ENCODE measurements at places on chromosomes 16 and 17.

DNA sequence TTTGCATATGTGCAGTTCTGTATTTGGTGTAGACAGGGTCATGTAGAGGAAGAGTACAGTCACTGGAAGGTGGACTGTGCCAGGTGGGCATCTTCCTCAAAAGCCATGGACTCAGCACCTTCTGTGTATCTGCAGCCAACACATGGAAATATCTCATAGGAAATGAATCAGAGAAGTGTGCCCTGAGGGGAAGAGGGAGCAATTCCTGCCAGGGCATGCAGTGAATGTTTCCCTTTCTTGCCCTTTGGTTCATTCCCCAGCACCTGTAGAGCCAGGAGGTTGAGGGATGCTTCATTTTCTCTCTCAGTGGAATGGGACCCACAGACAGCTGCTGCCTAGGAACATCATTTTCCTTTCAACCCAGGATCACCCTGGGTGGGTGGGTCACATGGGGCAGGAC lies 146.1 kb upstream of the HSBP1 start:
- no peak for DNase-seq

DNA sequence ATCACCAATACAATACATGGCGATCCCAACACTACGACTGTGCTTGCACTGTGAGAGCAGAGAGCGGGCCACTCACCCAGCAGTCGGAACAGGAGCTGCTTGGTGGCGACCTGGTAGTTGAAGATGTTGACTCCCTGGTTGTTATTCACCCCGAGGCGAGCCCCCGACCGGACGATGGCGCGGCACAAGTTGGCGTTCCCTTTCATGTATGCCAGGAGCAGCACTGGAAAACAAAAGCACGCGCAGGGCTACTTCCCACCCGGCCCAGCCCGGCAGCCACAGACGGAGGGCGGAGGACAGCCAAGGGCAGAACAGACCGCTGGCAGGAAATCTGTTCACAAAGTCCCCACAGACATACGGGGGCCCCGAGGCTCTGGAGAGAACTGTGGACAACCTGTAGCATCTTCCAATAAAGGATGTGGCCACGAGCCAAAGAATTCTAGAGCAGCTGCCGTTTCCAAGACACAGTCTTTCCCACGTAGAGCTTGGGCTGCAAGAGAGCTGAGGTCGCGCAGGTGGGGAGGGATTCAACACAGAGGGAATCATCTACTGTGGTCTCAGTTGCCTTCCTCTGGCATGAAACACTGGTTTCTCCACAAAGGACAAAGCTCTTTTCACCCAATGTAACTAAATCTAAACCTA lies 27.8 kb downstream of the CYB5D2 start:
- DNase-seq = no peak

DNA sequence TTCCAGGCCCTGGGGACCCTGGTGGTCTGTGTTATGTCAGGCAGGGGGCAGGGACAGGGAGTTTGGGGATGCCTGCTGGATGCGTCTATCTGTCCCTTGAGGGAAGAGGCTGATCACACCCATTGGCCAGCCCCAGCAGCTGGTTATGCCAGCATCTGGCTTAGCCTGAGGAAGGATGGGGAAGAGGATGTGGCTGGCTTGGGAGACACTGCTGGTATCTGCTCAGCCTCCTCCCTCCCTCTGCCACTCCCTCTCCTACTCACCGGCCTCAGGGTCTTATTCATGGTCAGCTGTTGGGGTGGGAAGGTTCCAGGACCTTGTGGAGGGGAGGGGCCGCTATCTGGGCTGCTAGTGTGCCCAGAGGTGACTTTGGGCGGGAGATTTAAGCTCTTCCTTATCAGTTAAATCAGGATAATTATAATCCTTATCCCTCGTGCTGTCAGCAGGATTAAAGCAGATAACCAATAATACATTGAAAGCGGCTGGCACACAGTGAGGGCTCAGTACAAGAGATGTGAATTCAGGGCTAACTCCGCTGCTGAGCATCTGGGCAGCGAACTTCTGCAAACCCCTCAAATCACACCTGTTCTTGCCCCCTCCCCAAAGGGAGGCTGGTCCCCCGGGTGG lies 36.0 kb upstream of the MLKL start:
- no peak for DNase-seq

GRCh38 chr16:16850274-16850673 lies 471.3 kb downstream of the NPIPA7 start:
- DNase-seq = no peak

DNA sequence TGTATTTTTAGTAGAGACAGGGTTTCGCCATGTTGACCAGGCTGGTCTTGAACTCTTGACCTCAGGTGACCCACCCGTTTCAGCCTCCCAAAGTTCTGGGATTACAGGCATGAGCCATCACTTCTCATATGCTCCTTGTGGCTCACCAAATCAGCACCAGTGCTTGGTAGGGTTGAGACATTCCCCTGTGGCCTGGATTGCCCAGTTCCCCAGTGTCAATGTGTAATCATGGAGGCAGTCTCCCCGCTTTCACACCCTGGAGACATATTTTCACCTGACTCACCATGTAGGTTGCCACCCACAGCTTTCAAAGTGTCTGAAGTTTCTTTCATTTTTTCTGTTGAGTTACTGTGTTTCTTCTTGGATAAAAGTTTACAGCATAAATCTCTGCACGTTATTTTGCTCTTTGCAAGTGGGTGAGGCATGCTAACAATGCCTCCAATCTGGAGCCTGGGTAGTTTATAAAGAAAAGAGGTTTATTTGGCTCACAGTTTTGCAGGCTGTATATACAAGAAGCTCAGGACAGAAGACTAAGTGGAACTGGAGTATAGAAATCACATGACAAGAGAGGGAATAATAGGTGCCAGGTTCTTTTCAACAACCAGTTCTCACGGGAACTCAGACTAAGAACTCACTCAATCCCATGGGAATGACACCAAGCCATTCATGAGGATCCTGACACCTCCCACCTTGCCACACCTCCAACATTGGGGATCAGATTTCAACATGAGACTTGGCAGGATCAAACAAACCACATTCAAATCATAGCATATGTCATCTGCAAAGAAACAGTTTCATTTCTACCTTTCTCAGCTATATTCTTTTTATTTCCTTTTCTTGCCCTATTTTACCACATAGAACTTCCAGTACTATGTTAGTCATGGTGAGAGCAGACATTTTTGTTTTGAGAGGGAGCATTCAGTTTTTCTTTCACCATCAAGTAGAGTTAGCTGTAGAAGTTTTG lies 113.2 kb downstream of the PHKB start:
- DNase-seq = peak; percentile 22

DNA sequence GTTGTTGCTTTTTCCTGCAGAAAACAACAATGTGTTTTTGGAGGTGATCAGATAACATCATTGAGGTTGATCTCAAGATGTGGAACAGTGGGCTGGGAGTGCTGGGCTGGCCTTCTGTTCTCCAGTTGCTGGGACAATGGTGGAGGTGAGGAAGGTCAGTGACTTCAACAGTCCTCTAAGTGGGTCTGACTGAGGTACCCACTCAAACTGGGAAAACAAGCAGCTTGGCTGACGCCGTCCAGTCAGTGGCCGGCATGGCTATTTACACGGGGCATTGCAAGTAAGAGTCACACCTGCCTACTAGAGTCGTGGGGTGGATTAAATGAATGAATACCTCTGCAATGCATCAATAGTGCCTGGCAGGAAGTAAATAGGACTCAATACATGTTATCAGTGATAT lies 386.7 kb upstream of the ZFHX3 start:
- DNase-seq = no peak

GRCh38 chr16:3480901-3481695 lies 14.2 kb downstream of the C16orf90 start:
- DNase-seq = no peak

- DNase-seq = no peak
Measured at GRCh38 chr16:90081606-90081970, 4.5 kb upstream of the PRDM7 start.

GRCh38 chr16:46807336-46807735 lies 23.6 kb downstream of the C16orf87 start:
- no peak for DNase-seq

Data from RKO (cell line).